Transverse colon (tissue), 4 donors: ENCODE measurements at places on chromosomes 11 and 22. TPM values are rescaled to one million over a fixed set of nuclear protein-coding genes. Genes with fewer than 3 reads are reported as not detected.

POU2AF2 gene
- not detected for total RNA-seq

DNA sequence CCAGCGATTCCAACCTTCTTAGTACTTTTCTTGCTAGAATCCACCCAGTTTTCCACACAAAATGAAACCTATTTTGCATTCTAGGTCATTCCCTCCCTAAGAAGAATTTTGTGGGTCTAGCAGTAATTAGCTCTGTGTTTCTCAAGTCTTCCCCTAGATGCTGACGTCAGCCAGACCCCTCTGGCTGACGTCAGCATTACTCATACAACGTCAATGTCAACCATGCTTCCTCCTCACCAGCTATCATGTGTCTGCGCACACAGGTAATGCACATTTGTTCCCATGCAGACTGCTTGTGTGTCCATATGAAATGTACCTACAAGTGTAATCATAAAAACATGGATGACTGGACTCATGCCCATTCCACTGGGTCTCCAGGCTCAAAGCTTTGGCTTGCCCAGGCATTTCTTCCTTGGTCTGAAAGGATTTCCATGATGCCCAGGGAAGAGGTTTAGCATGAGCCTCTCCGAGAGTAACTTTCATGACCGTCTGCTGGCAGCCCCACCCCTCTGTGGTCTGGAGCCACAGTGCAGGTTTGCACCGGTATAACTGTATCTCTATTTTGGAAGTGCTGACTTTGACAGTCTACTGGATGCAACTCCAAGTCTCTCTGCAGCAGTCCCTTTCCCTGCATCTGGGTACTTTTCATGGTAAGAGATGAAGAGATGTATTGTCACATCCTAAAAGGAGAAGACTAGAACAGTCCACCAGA lies 58.6 kb downstream of the DSCAML1 start:
- no peaks in the 10 kb centered on the region for H3K36me3 ChIP-seq
- no peaks in the 10 kb centered on the region for H3K27me3 ChIP-seq
- H3K4me3 ChIP-seq: no peak overlapping the region
- no peak for DNase-seq
- no peaks in the 10 kb centered on the region for H3K4me1 ChIP-seq

- no peak for DNase-seq
- H3K36me3 ChIP-seq: no peaks in the 10 kb centered on the region
- peaks cover 21% of the 10 kb centered on the region for H3K4me1 ChIP-seq
- H3K27me3 ChIP-seq: no peaks in the 10 kb centered on the region
- no peak overlapping the region for H3K4me3 ChIP-seq
- no peak overlapping the region for H3K27ac ChIP-seq
Observed at GRCh38 chr11:35671396-35672127, 9.0 kb downstream of the TRIM44 start.

PELI3 gene
- 14.2 TPM for total RNA-seq

DNA sequence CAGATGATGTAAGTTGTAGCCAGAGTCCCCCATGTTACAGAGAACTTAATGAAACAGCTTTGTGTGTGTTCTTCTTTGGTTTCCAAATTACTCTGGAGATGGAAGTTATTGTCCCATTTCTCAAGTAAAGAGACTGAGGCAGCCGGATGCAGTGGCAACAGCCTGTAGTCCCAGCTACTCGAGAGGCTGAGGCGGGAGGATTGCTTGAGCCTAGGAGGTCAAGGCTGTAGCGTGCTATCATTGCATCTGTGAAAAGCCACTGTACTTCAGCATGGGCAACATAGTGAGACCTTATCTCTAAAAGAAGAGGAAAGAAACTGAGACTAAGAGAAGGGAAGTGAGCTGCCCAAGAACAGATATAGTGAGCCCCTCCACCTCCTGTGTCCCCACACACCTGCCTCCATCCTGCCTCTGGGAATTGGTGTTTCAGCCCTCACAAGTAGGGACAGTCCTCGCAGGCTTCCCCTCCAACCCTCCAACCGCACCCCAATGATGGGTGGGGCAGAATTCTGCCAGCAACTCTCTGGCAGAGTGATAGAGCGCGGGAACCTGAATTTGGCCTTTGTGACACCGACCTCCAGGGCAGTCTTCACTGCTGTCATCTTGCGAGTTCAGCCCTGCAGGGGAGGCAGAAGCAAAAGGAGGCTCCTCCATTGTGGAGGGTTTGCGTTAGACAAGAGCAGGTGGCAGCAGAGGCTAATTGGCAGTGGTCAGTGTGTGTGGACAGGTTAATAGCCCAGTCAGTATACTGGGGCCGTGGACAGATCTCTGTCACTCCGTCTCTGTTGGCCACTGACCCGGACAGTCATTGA lies 1.6 kb downstream of the PDXP start:
- H3K4me3 ChIP-seq: peak overlapping the region; percentile 78
- H3K27me3 ChIP-seq: no peaks in the 10 kb centered on the region
- peaks cover 24% of the 10 kb centered on the region for H3K4me1 ChIP-seq
- H3K36me3 ChIP-seq: no peaks in the 10 kb centered on the region

GRCh38 chr11:113272281-113272680 lies 42.1 kb upstream of the TTC12 start:
- H3K27me3 ChIP-seq: no peaks in the 10 kb centered on the region
- no peak for DNase-seq
- no peak overlapping the region for H3K4me3 ChIP-seq
- H3K4me1 ChIP-seq: no peaks in the 10 kb centered on the region

- DNase-seq: no peak
- H3K4me1 ChIP-seq: no peaks in the 10 kb centered on the region
- H3K27me3 ChIP-seq: no peaks in the 10 kb centered on the region
- no peak overlapping the region for H3K27ac ChIP-seq
- no peaks in the 10 kb centered on the region for H3K36me3 ChIP-seq
Observed at GRCh38 chr11:30543066-30543465, 43.1 kb downstream of the MPPED2 start.

DNA sequence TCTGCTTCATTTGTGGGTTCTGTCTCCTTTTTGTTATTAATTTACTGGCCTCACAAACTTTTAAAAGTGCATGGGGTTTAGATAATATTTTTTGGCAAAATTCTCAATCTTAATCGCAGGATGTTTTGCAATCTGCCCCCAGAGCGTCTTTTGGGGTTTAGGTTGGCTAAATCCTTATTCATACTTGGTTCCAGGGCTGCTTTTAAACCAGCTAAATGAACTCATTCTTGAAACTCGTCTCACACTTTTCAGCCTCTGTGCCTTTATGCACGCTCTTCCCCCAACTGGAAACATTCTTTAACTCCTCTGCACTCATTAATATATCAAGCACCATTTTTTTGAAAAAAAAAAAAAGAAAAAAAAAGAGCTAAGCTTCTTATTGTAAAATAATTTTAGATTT lies 131.7 kb downstream of the KIF18A start:
- no peaks in the 10 kb centered on the region for H3K36me3 ChIP-seq
- DNase-seq: no peak
- no peak overlapping the region for H3K27ac ChIP-seq
- no peak overlapping the region for H3K4me3 ChIP-seq

GSTT2B gene
- not detected for total RNA-seq

- no peaks in the 10 kb centered on the region for H3K36me3 ChIP-seq
- no peak overlapping the region for H3K4me3 ChIP-seq
- no peaks in the 10 kb centered on the region for H3K27me3 ChIP-seq
- H3K4me1 ChIP-seq: no peaks in the 10 kb centered on the region
Observed at GRCh38 chr11:108732395-108732794, 67.5 kb downstream of the DDX10 start.

TUB gene
- total RNA-seq: 1.00 TPM

- H3K4me3 ChIP-seq: no peak overlapping the region
- no peaks in the 10 kb centered on the region for H3K36me3 ChIP-seq
- H3K27me3 ChIP-seq: no peaks in the 10 kb centered on the region
- no peaks in the 10 kb centered on the region for H3K4me1 ChIP-seq
Observed at GRCh38 chr11:108324587-108324986, 101.7 kb downstream of the ATM start.

DNA sequence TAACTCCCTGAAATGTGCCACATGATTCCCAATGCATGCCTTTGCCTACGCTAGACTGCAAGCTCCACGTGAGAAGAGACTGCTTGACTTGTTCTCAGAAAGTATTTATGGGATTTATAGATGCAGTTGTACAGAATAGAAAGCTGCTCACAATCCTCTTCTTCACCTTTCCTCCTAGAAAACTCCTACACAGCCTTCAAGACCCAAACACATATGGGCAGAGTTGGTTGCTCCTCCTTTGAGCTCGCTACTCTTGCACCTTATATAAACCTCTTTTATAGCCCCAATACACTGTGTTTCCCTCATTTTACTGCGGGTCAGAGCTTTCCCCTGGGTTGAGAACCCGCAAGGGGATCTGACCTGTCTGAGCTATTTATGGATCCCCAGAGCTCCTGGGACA lies 16.4 kb downstream of the C1QTNF6 start:
- DNase-seq: no peak
- no peak overlapping the region for H3K27ac ChIP-seq
- H3K4me3 ChIP-seq: no peak overlapping the region
- no peaks in the 10 kb centered on the region for H3K36me3 ChIP-seq

GRCh38 chr22:47107431-47107830 lies 345.0 kb downstream of the TBC1D22A start:
- DNase-seq: no peak
- no peak overlapping the region for H3K27ac ChIP-seq
- H3K4me3 ChIP-seq: no peak overlapping the region
- no peaks in the 10 kb centered on the region for H3K36me3 ChIP-seq

CST6 gene
- not detected for total RNA-seq

- peak overlapping the region; percentile 87 for H3K27ac ChIP-seq
- DNase-seq: peak; percentile 44
- H3K4me3 ChIP-seq: no peak overlapping the region
- H3K27me3 ChIP-seq: no peaks in the 10 kb centered on the region
Observed at GRCh38 chr11:34855021-34855753, 61.0 kb downstream of the APIP start.

DNA sequence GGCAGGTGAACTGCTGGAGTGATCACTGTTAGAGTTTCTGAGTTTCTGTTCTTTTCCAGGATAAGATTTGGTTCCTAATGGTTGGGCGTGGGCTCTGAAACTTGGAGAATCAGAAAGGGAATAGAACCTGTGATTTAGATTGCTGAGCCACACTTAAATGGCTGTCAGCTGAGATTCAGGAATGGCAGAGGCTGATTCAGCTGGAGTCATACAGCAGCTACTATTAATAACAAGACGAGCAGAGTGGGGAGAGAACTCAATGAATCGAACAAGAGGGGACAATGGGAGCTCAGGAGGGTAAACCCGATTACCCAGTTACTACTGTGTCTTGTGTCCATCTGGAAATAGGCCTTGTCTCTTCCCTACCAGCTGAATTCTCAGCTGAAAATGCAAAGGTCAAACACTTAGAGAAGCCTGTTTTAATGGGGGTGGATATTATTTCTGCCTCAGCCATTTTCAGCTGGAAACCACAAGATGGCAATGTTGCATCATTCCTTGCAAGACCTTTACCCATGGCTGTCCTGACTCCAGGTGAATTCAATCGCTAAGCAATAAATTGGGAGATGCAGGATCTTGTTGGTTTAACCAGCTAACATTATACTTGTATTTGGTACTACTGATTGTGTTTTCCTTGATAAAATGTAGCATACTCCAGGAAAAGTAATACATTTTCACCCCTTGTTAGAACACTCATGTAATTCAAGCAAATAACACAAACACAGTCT lies 104.5 kb upstream of the RAG2 start:
- H3K36me3 ChIP-seq: no peaks in the 10 kb centered on the region
- H3K27me3 ChIP-seq: no peaks in the 10 kb centered on the region
- no peak overlapping the region for H3K27ac ChIP-seq
- DNase-seq: no peak

ACRV1 gene
- not detected for total RNA-seq

- H3K27ac ChIP-seq: no peak overlapping the region
- no peak overlapping the region for H3K4me3 ChIP-seq
- peaks cover 8% of the 10 kb centered on the region for H3K27me3 ChIP-seq
- no peaks in the 10 kb centered on the region for H3K36me3 ChIP-seq
Observed at GRCh38 chr22:43901976-43902643, 10.3 kb upstream of the PNPLA5 start.

DNA sequence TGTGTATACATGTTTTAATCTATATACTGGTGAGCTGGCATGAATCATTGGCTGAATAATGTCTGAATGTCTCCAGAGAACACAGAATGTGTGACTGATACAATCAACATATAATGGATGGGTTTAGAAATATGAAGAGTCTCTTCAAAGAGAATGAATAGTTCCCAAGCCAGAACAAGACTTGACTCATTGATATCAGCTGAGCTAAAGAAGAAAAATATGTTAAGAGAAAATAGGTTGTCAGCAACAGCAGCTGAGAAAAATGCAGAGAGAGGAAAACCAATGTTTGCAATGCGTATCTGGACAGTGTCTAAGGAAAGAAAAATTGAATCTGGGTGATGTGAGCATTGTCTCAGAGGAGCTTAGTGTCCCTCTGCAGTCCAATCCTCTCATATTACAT lies 1281.8 kb upstream of the TENM4 start:
- H3K27ac ChIP-seq: no peak overlapping the region
- DNase-seq: no peak

CBLIF gene
- total RNA-seq: not detected

DNA sequence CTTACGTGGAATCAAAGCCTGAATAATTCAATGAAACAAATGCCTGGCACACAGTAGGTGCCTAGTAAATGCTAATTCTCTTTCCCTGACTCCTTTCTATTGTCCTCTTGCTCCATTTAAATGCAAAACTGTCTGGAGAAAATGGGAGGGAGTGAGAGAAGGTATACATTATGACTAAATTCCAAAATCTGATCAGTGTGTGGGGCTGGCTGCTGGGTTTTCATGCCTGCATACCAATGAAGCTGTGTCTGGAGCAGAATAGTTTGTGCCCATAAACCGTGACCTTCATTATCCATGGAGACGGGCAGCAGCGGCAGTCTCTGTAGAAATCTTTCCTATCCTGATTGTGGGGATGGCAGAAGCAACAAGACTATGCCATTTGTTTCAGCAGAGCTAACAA lies 223.4 kb upstream of the ZBED5 start:
- no peak overlapping the region for H3K27ac ChIP-seq
- DNase-seq: no peak
- H3K27me3 ChIP-seq: peaks cover 5% of the 10 kb centered on the region
- no peaks in the 10 kb centered on the region for H3K36me3 ChIP-seq
- H3K4me3 ChIP-seq: no peak overlapping the region

FAM89B gene
- total RNA-seq: 72.2 TPM
